ENCODE measurements at places on chromosomes 1 and 21.

DNA sequence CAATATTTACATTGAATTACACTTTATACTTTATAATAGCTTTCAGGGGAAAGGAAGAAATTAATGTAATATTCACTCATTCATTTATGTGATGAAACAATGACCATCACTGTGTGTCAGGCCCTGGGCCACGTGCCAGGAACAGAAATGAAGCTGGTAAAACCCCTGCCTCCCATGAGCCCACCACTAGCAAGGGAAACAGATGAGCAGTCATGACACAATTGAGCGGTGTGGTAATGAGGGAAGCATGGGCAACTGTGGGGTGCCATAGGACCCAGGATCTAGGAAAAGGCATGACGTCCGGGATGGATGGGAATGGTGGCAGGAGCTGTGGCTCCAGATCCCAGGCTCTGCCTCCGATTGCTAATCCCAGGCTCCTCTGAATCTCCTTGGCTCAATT, 17.0 kb upstream of the SLC5A9 start:
- DNase-seq: no peak

GRCh38 chr1:87154384-87154783, 174.3 kb upstream of the LMO4 start:
- no peak for DNase-seq

GRCh38 chr1:199132006-199132405, 493.2 kb downstream of the PTPRC start:
- DNase-seq: no peak

DNA sequence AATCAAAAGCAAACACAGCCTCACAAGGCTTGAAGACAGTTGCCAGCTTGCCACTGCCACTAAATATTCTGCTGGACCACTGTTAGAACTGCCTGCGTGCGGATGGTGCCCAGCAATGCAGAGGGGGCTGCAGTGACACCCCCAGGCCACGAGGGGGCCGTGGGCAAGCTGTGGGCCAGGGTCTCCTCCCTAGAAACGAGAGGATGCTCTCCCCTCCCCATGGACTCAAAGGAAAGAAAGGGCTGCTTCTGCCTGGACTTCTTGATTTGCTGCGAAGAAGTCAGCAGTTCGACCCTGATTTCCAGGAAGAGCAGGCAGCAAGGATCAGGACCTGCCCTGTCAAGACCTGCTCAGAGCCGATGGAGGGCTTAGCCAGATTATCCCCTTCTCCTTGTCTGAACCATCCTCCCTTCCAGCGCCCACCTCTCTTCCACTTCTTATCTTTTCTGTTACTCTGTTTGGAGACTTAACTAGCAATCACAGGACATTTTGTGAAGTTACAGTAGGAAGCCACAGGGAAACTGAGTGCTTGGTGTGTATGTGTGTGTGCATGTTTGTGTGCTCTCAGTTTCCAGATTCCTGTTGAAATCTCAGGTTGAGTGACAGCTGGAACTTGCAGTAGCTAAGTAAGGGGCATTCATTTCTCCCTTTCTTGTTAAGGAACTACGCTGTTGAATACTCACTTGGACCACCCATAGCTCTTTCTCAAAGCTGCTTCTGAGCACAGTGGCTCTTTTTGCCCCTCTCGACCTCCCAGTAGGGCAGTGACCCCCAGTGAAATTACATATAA, 2.7 kb downstream of the MAN1C1 start:
- DNase-seq: no peak

- DNase-seq: no peak
These were observed 6.0 kb upstream of the VWA5B1 start for GRCh38 chr1:20284625-20285024.

DNA sequence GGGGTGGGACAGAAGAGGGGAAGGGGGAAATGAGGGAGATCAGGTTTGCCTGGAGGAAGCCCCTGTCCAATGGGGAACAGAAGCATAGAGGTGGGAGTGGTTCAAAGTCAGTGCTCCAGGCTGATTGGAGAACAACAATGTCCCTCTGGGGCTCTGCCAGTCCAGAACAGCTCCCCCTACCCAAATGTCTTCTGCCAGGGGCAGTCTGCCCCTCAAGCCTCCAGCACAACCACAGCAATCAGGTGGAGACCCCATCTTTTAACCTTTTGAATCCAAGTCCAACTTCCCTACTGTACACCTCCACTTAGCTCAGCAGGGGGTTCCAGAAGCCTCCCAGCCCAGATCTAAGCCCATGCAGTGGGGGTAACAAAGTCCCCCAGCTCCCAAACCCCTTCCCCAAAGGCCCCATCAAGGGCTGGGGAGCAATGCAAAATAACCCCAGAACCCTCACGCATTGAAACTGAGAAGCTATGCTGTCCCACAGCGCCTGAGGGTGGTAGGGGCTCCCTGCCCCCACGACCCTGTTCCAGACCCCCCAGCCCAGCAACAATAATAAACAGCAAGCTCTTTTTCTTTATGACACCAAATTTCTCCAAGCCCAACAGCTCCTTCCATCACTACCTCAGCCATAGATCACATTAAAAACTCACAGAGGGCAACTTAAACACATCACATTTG, 3.3 kb downstream of the AHDC1 start:
- no peak for DNase-seq

- DNase-seq: no peak
These were observed 393.6 kb downstream of the AGBL4 start for GRCh38 chr1:49630156-49630555.

- no peak for DNase-seq
These were observed 6.9 kb upstream of the ANGPTL3 start for GRCh38 chr1:62590255-62590969.

- no peak for DNase-seq
These were observed 227.1 kb downstream of the TOMM20 start for GRCh38 chr1:234901491-234902049.

- DNase-seq: no peak
These were observed 128.4 kb downstream of the GRIK3 start for GRCh38 chr1:36905941-36906340.

GRCh38 chr1:58783090-58783992, 506 bp downstream of the JUN start:
- no peak for DNase-seq

DNA sequence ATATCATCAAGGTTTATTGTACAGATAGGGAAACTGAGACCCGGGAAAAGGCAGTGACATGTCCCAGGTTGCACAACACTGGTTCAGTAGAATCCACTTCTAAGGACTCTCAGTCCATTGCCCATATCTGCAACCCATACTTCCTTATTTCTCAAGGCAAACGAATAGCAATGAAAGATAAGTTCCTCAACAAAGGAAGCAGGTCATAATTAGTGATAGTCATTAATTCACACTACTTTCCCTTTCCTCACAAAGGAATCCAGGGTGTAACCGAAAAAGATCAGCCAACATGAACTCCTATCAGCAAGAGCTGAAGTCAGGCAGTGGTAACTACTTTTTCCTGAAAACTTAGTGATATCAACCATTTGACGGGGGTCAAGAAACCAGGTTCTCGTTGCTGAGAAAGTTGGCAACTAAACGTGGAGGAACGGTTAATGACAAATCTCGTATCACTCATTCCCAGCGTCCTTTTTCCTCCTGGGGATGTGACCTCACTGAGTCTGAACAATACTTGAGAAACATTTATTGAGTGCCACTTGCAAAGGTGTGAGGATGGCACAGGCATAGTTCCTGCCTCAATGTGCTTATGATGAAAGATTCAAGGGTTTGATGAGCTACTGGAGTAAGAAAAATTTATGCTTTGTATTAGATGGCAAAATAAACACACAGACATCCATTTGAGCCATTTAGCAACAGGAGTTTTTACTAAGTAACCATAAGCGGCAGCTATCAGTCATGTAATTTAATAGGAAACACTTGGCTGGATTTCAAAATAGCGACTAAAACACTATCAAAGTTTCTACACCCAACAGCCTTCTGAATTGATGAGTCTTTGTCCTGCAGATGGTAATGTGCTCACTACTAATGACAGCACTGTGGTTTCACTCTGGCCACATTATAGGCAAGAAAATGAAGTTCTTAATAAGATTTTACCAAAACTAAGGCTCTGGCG, 82.3 kb downstream of the PLPP3 start:
- DNase-seq: no peak

DNA sequence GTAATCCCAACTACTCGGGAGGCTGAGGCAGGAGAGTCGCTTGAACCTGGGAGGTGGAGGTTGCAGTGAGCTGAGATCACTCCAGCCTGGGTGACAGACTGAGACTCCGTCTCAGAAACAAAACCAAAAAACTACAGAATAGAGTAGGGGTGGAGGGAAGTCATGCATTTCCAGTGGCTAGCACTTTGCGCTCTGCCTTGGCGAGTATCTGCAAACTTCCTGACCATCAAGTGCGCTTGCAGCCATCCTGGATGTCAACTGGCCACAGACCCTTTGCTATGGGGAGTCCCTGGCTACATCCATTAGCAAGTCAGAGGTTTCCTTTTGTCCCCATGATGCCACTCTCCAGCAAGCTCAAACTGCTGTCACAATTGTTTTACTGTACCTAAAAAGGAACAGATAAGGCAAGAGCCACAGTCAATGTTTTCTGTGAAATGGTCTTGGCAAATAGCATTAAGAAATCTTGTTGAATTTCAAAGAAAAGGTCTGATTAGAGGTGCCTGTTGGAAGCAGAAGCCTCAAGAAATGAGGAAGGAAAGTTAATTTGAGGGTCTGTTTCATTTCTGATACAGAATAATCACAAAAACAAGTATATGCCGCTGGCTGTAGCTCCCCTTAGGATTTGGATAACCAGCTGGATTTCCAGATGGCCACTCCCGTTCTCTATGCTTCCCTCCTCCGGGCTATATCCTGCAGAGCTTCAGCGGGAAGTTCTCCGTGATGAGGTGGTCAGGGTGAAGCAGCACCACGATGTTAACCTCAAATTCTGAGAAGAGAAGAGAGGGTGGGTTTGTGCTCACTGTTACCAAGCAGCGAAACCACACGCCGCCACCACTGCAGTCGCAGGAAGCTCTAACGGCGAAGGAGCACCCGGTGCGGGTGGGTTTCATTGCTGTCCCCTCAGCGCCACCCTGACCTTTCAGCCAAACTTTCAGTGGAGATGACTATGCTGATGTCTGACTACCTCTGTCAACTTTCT, 42.0 kb downstream of the VPS26C start:
- no peak for DNase-seq

GRCh38 chr1:116062201-116062600, 49.0 kb upstream of the MAB21L3 start:
- no peak for DNase-seq

GRCh38 chr1:110309139-110309538, 30.0 kb upstream of the RBM15 start:
- no peak for DNase-seq

- DNase-seq: no peak
These were observed 10.6 kb upstream of the S100A11 start for GRCh38 chr1:152047413-152047729.

GRCh38 chr1:64184003-64184440, 19.4 kb upstream of the UBE2U start:
- DNase-seq: peak; percentile 51

- no peak for DNase-seq
These were observed 26.4 kb upstream of the KCNC4 start for GRCh38 chr1:110183642-110184167.

DNA sequence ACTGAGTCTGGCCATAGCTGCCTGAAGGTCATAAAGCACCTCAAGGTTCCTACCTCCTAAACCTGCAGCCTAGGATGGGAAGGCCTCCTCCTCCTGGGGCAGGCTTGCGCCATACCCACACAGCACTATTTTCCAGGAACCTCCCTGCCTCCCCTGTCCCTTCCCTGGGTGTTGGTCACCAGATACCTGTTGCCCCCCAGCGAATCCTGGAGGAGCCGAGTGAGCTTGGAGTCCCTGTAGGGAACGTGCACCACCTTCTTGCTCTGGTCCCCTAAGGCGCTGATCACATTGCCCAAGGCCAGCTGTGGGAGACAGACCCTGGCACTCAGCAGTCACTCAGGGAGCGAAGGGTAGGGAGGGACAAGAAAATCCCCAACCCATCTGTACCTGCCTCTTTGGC, 19.4 kb downstream of the KIF21B start:
- DNase-seq: no peak

- no peak for DNase-seq
These were observed 56.1 kb downstream of the NDUFS5 start for GRCh38 chr1:39082010-39082799.

DNA sequence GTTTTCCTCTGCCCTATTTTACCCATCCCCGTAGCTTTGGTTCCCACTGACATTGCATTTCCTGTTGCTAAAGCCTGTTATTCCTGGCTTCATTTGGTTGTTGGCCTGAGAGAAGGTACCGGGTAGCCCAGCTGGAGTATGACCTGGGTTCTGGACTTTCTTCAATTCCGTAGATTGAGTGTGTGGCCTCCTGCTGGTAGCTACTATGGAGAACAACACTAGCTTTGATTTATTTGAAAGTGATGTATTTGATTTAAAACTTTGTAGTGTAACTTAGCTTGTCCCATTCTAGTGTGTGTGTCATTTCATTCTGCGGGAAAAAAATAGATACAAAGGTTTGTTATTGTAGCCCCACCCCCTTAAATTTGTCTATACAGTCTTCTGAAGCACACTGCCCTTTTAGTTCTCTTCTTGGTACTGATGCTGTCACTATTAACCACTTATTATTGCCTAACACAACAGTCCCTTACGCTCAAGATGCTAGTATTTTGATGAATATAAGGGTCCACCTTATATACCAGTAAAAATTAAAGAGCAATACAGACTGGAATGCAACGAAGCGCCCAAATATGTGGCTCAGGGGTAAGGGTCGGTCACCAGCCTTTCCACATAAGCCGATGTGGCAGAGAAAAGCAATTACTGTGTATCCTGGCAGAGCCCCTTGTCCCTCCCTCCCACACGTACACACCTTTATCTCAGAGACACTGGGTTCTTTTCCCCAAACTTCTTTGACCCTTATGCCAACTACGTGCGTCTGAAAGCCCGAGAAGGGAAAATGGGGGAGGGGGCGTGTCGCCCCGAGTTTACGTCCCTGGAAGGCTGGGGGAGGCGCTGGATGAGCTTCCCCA, 643 bp upstream of the MOV10 start:
- no peak for DNase-seq

DNA sequence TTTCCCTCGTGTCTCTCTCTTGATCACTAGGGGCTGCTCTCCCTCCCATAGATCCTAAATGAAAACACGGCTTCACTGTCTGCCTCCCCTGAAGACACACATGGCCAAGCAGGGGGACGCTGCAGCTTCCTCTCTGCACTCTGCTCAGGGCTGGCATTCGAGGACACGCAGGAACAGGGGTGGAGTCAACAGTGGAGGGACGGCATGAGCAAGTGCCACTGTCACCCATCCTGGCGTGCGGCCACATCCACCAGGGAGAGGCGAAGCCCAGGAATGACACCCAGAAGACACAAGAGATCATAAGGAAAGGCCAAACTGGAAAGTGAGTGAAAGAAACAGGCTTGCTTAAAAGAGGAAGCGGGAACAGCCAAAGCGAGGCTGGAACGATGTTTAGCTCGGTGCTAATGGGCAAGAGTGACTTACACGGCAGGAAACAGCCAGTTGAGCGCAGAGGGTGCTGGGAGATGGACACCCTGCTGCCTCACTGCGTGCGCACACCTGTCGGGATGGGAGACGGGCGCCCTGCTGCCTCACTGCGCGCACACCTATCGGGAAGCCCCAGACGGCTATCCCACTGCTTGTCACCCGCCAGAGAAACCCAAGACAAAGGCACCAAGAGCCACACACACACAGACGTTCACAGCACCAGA, 13.6 kb upstream of the C1QTNF12 start:
- no peak for DNase-seq

- DNase-seq: no peak
These were observed 34.8 kb downstream of the KIAA1614 start for GRCh38 chr1:180947499-180947885.

Measured in fibroblast of skin of left biceps (primary cell).